AG04450 (cell line): ENCODE measurements at places on chromosomes 5 and 9.

DNA sequence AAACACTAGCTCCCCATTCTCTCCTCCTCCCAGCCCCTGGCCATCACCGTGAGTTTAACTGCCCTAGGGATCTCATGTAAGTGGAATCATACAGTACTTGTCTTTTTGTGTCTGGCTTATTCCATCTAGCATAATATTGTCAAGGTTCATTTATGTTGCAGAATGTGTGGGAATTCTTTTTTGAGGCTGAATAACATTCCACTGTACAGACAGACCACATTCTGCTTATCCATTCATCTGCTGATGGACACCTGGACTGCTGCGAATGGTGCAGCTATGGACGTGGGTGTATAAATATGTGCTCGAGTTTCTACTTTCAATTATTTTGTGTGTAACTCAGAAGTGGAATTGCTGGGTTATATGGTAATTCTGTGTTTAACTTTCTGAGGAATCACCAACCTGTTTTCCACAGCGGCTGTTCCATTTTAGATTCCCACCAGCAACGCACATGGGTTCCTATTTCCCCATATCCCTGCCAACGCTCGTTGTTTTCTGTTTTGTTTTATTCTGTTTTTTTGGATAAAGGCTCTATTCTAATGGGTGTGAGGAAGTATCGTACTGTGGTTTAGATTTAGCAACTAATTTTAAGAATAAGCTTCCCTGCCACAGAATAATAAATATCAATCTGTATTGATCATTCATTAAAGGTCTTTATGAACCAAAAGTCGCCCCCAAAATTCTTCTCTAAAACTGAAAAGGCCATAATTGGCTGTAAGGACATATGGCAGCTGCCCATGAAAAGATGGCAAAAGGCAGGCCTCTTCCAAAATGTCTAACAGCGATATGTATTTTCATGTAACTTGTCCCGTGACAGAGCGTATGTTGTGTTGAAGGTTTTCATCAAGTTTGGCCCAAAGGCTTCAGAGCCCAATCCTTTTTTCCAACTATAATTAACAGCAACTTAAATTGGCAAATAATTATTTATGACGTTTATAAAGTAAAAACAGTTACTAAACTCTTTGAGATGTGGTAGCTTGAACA is 70.3 kb downstream of the DAP start:
- no peak for DNase-seq

DNA sequence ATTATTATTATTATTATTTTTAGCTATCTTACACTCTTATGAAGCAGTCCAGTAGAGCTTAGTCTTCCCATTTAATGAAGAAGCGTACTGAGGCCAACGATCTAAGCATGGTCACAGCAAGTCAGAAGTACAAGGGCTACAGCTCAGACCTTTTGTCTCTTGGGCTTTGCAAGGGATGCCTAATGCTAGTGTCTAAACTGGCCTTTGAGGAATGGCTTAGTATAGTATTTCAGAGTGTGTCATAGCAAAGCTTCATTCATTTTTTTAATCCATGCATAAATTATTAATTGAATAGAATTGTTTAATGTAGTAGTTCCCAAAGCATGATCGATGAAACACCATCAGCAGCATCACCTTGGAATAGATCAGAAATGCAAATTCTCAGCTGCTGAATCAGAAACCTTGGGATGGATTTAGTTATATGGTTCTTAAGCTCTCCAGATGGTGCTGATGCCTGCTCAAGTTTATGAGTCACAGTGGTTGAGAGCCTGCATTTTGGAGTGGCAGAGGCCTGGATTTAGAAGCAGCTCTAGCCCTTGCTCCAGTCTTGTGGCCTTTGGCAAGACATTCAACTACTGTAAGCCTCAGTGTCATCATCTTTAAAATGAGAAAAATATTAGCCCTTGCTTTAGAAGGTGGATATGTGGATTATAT is 6.1 kb downstream of the IL12B start:
- peak; percentile 72 for DNase-seq

DNA sequence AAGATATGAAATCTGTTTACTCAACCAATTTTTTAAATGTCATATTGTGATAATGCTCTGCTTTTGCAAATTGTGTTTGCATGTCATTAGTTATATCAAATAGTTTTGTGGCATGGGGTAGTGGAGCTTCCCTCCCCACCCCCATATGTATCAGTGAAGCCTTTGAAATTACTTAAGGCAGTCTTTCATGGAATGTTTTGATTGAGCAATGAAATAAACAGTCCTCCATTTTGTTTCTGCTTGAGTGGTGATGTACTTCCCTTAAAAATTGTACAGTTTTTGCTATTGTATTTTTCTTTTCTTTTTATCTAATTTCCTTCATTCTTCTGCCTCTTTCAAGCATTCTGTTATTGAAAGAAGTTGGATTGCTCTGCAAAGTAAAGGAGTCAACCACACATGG is 3.5 kb downstream of the SOWAHA start:
- DNase-seq: no peak

- no peak for DNase-seq
Observed at GRCh38 chr5:39675676-39676075, 250.9 kb upstream of the DAB2 start.

DNA sequence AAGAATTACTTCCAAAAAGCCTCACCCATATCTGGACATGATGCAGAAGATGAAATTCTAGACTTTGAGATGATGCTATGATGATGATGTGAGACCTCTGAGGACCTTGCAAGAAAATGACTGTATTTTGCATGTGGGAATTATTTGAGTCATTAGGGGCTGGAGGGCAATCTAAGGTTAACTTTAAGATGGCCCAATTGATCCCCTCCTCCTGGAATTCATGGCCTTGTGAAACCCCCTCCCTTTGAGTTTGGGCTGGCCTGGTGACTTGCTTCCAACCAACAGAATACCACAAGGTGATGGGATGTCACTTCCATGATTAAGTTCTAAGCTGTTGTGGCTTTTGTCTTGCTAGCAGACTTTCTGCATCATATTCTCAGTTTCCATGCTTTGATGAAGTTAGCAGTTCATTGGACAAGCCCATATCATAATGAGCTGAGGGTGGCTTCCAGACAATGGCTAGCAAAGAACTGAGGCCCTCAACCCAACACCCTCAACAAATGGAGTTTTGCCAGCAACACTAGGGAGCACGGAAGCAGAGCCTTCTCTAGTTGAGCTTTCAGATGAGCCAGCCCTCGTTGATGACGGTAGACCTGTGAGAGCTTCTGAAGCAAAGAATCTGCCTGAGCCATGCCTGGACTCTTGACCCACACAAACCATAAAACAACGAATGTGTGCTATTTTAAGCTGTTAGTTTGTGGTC is 7.4 kb upstream of the AMACR start:
- no peak for DNase-seq

DNA sequence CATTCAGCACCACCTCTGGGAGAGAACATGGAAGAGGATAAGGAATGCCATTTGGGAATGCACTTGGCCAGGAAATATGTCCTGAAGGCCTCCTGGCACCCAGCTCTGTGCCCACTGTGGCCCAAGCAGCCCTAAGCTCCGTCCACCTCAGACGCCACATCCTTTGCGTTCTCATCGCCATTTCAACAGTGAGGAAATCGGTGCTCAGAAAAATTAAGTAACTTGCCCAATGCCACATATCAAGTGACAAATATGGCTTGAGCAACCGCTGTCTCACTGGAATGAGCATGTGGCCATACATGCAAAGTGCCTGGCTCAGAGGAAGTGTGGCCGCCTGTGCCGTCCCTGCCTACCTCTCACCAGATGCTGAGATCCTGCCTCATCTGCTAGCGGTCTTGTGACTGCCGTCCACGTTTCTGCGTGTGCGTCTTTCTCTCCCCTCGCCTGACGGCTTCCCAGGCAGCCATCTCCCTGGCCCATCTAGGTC is 984 bp upstream of the DOK3 start:
- no peak for DNase-seq

- no peak for DNase-seq
Observed at GRCh38 chr5:149322518-149322917, 22.8 kb upstream of the GRPEL2 start.

DNA sequence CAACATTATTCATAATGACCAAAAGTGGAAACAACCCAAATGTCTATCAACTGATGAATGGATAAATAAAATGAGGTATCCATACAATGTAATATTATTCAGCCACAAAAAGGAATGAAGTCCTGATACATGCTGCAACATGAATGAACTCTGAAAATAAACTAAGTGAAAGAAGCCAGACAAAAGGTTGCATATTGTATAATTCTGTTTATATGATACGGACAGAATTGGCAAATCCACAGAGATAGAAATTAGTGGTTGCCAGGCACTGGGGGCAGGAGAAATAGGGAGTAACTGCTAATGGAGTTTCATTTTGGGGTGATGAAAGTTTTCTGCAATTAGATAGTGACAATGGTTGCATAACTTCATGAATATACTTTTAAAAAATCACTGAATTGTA is 47.0 kb downstream of the KIF24 start:
- DNase-seq: no peak

- no peak for DNase-seq
Observed at GRCh38 chr5:146007270-146007669, 70.9 kb downstream of the SH3RF2 start.

- DNase-seq: peak; percentile 51
Observed at GRCh38 chr5:57692582-57693487, 210.2 kb upstream of the ACTBL2 start.

- no peak for DNase-seq
Observed at GRCh38 chr9:116027096-116027495, 126.5 kb upstream of the PAPPA start.

GRCh38 chr9:71680189-71680980 is 87.9 kb downstream of the CEMIP2 start:
- DNase-seq: no peak

DNA sequence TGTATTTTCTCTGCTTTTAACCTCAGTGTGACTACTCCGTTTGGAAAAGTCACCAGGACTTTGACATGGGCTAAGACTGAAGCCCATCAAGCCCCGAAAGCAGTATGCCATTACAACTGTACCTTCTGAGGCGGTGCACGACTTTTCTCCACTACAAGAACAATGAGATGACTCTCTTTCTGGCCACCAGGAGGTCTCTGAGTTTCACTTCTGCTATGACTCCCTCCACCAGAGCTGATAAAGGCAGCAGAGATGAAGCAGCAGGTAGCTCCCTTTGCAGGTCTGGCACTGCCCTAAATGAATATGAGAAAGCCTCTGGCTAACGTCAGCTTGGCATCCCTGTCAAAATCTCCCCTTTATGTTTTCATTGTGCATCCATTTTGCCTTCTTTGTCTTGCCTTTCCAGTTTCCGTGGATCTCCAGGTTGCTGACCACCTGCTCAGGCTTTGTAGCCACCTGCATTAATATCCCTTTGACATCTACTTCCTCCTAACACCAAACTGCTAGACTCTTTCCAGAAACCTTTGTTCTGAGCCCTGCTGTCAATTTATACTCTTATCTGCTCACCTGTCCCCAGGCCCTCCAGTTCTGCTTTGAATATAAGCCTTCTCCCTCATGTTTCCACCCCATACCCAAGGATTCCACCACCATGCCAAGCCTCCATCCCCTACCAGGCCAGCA is 221.7 kb downstream of the ZNF608 start:
- DNase-seq: no peak

GRCh38 chr9:71638627-71639026 is 129.7 kb downstream of the CEMIP2 start:
- DNase-seq: no peak

DNA sequence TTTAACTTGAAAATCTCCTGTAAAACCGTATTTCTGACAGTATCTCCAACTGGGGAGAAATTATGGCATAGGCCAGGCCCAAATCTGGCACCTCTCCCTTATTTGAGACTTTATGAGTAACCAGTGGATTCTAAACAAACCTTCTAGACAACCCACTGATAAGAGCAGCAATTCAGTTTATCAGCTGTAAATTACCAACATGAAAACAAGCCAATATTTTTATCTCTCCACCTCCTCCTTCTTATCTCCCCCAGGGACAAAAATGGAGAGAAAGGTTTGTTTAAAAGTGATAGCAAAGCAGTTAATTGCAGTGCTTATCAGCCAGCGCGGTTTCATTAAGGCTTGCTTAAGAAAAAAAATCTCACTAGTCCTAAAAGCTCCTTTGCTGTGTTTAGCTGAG is 53.8 kb downstream of the KCNV2 start:
- no peak for DNase-seq

GRCh38 chr9:133048595-133048994 is 13.2 kb upstream of the CEL start:
- no peak for DNase-seq

DNA sequence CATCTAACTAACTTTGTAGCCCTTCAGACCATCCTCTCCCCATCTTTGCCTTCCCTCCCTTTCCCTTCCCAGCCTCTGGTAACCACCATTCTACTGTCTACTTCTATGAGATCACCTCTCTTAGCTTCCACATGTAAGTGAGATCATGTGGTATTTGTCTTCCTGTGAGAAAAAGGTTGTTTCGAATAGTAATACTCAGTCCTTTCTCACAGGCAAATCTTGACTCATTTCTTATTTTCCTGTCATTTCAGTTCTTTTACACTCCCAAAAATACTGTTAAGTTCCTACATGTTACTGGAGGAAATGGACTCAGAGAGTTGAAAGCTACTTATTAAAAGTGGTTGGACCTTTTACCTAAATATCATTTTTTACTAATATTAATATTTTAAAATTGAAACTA is 82.1 kb downstream of the SLF1 start:
- DNase-seq: no peak

- no peak for DNase-seq
Observed at GRCh38 chr9:74115976-74116375, 381.2 kb upstream of the RORB start.

- no peak for DNase-seq
Observed at GRCh38 chr9:19748278-19749126, 40.3 kb downstream of the SLC24A2 start.

GRCh38 chr9:92476962-92477361 is 5.3 kb downstream of the ASPN start:
- DNase-seq: no peak

DNA sequence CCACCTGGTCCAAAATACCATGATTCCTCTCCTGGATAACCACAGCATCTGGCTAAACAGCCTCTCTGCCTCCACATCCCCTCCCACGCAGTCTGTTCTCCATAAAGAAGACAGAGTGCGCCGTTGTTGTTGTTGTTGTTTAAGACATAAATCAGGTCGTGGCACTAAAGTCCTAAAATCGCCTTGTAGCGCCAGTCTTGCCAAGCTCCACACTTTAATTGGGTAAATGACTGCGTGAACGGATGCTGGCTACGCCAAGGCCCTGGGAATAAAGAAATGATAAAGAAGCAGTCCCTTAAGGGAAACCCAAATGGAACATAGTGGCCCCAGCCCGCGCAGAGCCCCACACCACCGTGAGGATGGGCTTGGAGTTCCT is 364 bp upstream of the SFXN1 start:
- no peak for DNase-seq

GRCh38 chr9:76528056-76528455 is 69.1 kb downstream of the GCNT1 start:
- DNase-seq: no peak
